ENCODE measurements at places on chromosomes 1 and 21.

- DNase-seq, result no peak
Observed at GRCh38 chr21:32567626-32568025, 17.7 kb downstream of the TCP10L start.

GRCh38 chr1:151803164-151803563 is 2.1 kb downstream of the LINGO4 start:
- no peak for DNase-seq

DNA sequence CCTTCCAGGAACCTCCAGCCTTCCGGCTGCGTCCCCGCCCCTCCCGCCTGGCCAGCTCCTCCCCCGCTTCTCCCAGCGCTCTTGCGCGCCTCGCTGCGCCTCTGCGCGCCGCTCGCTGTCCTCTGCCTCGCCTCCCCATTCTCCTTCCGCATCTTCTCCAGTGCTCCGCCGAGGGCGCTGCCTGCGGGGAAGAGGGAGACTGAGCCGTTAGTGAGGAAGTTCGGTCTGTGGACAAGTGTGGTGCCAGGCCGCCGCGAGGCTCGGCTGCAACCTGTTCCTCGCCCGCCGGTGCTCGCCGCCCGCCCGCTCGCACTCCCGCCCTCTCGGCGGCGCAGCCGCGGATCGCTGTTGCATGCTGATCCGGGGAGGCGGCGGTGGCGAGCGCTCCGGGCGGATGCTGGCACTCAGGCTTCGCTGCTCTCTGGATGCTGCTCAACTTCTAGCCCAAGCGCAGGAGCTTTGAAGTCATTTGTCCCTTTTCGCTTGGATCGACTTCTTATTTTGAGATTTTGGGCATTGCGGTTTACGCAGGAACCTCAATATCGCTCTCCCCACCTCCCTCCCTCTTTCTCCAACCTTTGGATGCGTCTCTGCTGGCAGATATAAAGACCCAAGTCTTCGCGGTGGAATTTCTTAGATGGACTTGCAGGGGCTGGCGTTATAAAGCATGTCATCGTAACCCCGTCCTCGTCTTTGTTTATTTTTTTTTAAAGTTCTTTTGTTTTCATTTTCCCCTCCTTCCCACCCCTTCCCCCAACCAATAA is 614 bp upstream of the CACNA1E start:
- DNase-seq, result no peak

- no peak for DNase-seq
Observed at GRCh38 chr1:239617731-239618130, 231.4 kb downstream of the CHRM3 start.
